RCC 7860 (cell line): ENCODE measurements at places on chromosomes 16 and 17.

DNA sequence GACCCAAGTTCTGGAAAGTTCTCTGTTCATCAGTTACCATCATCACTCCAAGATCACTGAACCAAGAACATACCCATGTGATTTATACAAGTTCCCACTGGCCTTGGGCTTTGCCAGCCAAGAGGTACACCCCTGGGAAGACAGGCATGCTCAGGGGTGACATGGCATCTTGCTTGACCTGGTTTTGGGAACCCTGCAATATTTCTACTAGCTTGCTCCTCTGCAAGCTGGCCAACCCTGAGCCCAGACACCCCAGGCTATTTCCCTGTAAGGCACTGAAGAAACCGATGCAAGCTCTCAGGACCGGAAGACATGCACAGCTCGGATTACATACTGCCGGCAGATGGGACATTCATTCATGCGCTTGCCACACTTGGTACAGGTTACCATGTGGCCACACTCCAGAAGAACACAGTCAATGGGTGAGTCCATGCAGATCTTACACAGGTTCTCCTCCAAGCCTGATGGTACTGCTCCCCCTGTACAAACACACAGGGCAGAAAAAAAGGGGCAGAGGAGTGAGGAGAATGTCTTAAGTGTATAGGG is 31.4 kb downstream of the LIG3 start:
- DNase-seq = no peak

DNA sequence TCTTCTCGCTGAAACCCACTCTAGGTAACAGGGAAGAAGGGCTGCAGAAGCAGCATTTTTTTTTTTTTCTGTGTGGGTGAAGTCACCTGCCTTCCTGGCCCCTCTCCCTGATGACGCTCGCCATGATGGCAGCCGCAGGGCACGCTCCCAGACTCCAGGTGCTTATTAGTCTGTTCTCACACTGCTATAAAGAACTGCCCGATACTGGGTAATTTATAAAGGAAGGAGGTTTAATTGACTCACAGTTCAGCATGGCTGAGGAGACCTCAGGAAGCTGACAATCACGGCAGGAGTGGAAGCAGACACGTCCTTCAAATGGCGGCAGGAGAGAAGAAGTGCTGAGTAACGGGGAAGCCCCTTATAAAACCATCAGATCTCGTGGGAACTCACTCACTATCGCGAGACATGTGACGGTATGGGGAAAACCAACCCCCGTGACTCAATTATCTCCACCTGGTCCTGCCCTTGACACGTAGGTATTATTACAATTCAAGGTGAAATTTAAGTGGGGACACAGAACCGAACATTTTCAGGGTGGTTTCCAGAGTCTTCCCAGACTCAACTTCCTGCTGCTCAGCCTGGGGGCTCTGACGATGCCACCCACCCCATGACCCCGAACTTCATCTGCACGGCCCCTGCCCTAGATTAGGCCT is 34.9 kb upstream of the NLRP1 start:
- peak; percentile 40 for DNase-seq

DNA sequence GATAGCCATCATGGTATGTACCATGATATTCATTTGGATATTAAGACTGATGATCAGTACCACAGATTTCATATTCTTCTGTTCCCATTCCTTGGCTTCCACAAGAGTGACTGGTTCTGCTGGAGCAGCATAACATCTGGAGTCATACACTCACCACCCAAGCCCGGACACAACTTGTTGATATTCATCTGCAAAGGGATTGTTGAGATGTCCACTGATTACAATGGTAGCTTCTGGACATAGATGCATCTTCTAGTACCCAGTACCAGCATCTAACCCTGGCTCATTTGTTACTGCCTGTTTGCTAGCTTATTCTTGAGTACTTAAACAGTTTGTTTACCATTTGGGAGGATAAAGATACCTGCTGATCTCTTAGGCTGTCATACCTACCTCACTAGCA is 235.7 kb upstream of the AXIN2 start:
- no peak for DNase-seq

GRCh38 chr17:17575360-17576251 is 15.9 kb downstream of the PEMT start:
- DNase-seq = no peak

- peak; percentile 25 for DNase-seq
Measured at GRCh38 chr16:25395528-25395927, 137.9 kb upstream of the ZKSCAN2 start.

- no peak for DNase-seq
Measured at GRCh38 chr16:78607465-78607864, 508.0 kb downstream of the WWOX start.

- DNase-seq = peak; percentile 66
Measured at GRCh38 chr17:49076573-49077384, 55.8 kb upstream of the B4GALNT2 start.

DNA sequence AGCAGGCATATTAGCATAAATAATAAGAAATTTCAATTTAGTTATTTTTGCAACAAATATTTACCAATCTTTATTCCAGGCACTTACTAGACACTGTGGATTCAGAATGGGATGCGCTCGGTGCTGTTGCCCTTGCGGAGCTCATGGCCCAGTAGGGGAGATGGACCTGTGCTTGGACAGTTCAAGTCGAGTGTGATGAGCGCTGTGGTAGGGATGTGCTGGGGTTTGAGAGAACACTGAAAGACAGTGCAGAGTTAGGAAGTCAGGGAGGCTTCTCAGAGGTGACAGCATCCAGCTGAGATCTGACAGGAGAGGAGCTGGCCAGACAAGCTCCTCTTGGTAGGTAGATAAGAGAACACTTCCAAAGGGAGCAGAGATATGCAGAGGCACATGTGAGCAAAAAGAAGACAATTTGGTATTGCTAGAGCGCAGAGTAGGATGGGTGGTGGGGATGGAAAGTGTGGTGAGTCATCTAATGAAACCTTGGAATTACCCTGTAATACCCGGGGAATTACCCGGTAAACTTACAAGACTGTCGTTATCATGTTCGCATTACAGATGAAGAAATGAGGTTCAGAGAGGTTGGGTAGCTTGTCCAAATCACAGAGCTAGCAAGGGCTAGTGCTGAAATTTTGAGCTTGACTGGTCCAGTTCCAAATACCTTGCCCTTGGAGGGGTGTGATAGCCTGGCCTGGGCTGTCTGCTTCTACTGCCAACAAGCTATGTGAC is 298.1 kb upstream of the N4BP1 start:
- DNase-seq = peak; percentile 14

- DNase-seq = no peak
Measured at GRCh38 chr16:86993426-86994110, 323.6 kb downstream of the C16orf95 start.

DNA sequence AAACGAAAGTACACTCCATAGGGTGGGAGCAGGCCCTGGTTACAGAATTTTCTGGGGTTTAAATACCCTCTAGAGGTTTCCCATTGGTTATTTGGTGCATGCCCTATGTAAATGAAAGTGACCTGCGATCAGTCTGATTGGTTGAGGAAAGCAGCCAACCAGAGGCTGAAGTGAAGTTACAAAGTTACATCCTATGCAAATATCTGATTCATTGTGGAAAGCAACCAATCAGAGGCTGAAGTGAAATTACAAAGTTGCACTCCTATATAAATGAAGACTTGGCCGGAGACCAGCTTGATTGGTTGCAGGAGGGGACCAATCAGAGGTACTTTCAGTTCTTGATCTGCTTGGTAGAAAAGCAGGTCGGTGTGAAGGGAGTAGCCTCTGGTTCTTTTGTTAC is 24.4 kb downstream of the NAA60 start:
- no peak for DNase-seq

DNA sequence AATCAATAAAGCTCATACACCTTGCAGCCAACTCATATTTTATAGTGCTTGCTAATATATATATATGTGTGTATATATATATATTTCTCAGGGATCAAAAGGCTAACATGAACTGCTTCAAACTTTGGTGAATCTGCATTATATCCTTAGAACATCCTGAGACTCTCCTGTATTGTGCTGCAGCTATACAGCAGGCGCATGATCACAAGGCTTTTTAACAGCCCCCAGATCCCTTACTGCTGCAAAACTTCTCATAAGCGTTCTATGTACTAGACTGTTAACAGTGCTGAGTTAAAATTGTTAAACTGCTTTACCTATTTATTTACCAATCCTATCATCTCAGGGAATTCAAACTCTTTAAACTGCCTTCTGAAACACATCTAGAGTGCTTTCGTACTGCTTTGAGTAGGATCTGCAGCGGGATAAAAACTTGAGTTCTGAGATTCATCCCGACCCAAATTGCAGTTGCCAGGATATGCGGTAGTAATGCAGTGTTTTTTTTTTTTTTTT is 1.3 kb downstream of the GPATCH8 start:
- no peak for DNase-seq

DNA sequence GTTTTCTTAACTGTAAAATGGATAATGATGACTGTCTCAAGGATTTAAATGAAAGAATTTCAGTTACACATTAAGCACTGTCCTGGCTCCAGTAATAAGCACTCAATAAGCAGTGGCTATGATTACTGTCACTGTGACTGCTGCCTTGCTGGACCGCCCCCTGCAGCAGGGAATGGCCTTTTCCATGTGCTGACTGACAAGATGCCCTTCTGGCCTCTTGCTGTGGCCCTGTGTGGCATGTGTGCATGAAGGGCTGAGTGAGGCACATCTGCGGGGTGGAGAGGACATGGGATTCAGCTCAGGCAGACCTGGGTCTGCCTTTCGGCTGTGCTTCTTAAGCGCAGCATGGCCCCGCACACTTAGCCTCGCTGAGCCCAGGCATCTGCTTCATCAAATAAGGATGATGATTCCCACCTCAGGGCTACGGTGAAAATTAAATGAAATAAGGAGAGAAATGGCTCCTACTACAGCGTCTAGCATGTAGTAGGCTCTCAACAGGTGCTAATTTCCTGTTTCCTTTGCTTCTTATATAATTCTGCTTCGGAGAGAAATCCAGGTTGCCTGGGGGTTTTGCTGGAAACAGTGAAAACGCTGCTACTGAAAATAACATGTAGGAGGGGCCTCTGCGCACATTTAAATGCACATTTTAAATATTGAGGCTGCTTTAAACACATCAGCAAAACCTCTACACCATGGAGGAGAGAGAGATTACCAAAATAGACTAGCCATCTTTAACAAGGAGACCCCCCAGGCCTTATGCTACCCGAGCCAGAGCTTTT is 183.9 kb downstream of the PARN start:
- no peak for DNase-seq

DNA sequence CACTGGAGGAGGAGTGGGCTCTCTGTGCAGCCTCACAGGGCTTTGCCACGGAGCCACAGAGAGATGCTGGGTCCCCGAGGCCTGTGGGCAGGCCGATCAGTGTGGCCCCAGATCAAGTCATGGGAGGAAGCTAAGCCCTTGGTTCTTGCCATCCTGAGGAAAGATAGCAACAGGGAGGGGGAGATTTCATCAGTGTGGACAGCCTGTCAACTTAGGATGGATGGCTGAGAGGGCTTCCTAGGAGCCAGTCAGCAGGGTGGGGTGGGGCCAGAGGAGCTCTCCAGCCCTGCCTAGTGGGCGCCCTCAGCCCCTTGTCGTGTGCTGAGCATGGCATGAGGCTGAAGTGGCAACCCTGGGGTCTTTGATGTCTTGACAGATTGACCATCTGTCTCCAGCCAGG is 3.9 kb downstream of the NXPH3 start:
- DNase-seq = no peak

DNA sequence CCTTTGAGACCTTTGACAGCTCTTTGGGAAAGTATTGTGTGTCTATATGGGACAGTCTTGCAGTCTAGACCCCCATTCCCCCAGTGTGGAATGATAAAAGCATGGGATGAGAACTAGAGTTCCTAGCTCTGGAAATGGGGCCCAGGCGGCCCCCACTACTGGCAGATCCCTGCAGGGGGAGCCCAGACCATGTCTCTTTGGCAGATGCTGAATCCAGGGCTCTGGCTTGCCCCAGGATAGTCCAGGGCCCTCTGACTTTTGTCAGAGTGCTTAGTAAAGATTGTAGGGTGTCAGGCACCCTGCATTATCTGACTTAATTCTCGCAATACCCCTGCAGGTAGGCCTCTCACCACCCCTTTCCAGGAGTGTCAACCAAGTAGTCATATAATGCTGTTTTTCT is 8.3 kb downstream of the ALKBH5 start:
- no peak for DNase-seq

DNA sequence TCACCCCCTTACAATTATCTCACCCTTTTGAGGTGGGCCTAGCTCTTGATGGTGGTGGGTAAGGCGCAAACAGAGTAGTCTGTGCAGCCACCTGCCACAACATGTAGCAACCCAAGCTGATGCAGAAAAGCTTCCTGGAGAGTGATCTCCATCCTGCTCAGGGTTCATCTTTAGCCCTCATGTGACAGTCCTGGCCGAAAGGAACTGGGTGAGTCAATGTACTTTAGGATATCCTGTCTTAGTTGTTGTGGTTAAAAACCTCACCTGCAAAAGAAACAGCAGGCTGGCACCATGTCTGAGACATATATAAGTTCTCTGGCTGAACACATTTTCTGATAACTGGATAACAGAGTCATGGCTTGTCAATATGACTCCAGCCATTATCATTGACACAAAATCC is 183.5 kb upstream of the CPHXL start:
- no peak for DNase-seq

DNA sequence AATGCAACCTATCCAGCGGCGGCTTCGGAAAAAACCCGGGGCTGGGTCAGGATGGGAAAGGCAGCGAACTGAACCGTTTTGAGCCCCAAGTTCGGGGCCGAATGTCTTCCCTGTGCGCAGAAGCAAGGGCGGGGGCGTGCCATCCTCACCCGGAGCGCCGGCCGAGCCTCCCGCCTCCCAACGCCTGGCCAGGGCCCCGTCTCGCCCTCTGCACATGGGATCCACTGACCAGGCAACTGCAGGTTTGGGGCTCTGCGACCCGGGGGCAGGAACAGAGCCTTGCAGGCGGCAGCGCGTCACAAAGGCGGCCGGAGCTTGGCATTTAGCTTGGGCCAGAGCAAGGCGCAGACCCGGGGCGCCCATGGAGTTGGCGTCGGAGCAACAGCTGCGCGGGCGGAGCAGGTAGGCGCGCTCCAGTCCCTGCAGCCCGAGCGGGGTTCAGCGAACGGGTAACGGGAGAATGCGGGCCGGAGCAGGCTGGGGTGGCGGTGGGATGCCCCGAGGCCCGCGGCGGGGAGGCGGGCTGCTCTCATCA is at the start of gene FBXO39:
TSS of gene FBXO39 (plus strand) at position 345 of the 535 bp plus-strand sequence. CDS start 3,654 bp downstream, outside the sequence.
- no peak for DNase-seq

GRCh38 chr16:24758373-24758772 is 28.9 kb downstream of the TNRC6A start:
- no peak for DNase-seq

- DNase-seq = no peak
Measured at GRCh38 chr16:86291491-86291890, 218.8 kb upstream of the FOXF1 start.

GRCh38 chr17:10198509-10199249 is at the start of gene GAS7:
Gene GAS7 (minus strand): TSS chr17:10198606.
- no peak for DNase-seq

GRCh38 chr17:67365738-67366192 is 612 bp downstream of the PSMD12 start:
- peak; percentile 71 for DNase-seq

GRCh38 chr16:81997738-81998137 is 13.5 kb downstream of the SDR42E1 start:
- peak; percentile 44 for DNase-seq

DNA sequence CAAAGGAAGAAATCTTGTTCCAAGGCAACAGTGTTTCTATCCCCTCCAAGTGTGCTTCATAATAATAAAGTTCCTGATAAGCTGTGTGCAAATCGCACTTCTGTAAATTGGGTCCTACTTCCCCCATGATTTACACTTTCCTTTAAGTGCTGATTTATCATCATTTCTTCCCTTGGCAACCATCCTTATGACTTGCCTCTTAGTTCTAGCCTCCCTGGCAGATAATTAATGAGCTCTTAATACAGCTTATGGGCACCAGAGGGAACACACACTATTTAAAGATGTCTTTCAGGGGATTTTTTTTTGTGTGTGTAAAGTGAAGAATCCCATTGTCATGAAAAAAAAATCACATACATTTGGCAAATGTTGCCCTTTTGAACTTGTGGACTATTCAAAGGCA is 101.6 kb upstream of the MPHOSPH6 start:
- DNase-seq = no peak
